Prostate gland (tissue), 2 donors: ENCODE measurements at places on chromosomes 6 and 20. TPM values are rescaled to one million over a fixed set of nuclear protein-coding genes. Genes with fewer than 3 reads are reported as not detected.
A peak's percentile ranks its signal among the peaks of the same experiment; 100 is the strongest.

DNA sequence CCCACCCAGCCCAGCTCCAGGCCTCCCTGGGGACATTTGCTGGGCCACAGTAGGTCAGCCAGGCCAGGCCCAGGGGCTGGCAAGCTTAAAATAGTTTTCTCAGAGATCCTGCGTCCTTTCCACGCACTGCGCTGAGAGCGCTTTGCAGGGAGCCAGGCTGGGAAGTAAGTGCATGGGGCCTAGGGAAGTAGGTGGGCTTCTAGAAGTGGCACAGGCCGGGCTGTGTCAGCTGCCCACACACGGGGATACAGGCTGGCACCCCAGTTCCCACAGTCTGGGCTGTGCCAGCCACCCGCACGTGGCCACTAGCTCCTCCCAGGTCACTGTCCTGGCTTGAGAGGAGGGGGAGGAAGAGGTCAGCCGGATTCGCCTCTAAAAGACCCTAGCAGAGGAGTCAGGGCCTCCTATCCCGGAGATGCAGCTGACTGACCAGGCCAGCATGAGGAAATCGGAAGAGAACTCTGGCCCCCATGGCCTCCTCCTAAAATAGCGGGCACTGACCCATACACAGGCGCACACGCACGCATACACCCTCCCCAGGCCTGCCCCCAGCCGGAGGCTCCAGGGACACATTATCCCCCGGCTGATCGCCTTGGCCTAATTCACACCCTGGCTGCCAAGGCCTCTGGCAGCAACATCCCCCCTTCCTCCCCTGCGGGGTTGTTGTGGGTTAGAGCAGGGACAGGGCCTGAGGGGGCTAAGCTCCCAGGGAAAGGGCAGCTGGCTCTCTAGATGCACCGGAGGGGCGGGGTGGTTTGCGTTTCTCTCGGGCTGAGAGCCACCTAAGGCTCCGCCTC, 5.4 kb downstream of the SLCO4A1 start:
- H3K4me1 ChIP-seq = peaks cover 11% of the 10 kb centered on the region
- no peak for DNase-seq
- H3K27ac ChIP-seq = no peak overlapping the region
- H3K27me3 ChIP-seq = no peaks in the 10 kb centered on the region
- H3K4me3 ChIP-seq = no peak overlapping the region

RNF39 gene
- 29.1 TPM for total RNA-seq

TRAPPC3L gene
- total RNA-seq = not detected

- H3K36me3 ChIP-seq = no peaks in the 10 kb centered on the region
- no peak overlapping the region for H3K27ac ChIP-seq
- H3K4me1 ChIP-seq = peaks cover 5% of the 10 kb centered on the region
- no peak overlapping the region for H3K4me3 ChIP-seq
Measured at GRCh38 chr6:136435101-136435500, 115.1 kb downstream of the MAP7 start.

GRCh38 chr6:28597217-28597835, 71.6 kb downstream of the GPX5 start:
- no peaks in the 10 kb centered on the region for H3K27me3 ChIP-seq
- no peak for DNase-seq
- H3K27ac ChIP-seq = no peak overlapping the region
- no peaks in the 10 kb centered on the region for H3K36me3 ChIP-seq
- no peak overlapping the region for H3K4me3 ChIP-seq

- H3K27ac ChIP-seq = no peak overlapping the region
- no peak overlapping the region for H3K4me3 ChIP-seq
- H3K4me1 ChIP-seq = no peaks in the 10 kb centered on the region
- H3K27me3 ChIP-seq = no peaks in the 10 kb centered on the region
- no peak for DNase-seq
Measured at GRCh38 chr20:24163506-24163905, 174.9 kb upstream of the GGTLC1 start.

- H3K4me1 ChIP-seq = peaks cover 2% of the 10 kb centered on the region
- H3K4me3 ChIP-seq = no peak overlapping the region
- H3K27me3 ChIP-seq = no peaks in the 10 kb centered on the region
- no peak overlapping the region for H3K27ac ChIP-seq
- no peaks in the 10 kb centered on the region for H3K36me3 ChIP-seq
Measured at GRCh38 chr6:154758125-154758524, 24.9 kb downstream of the SCAF8 start.

POU5F1 gene
- 21.5 TPM for total RNA-seq

- H3K27ac ChIP-seq = no peak overlapping the region
- no peaks in the 10 kb centered on the region for H3K27me3 ChIP-seq
- no peaks in the 10 kb centered on the region for H3K4me1 ChIP-seq
- H3K36me3 ChIP-seq = no peaks in the 10 kb centered on the region
- no peak for DNase-seq
Measured at GRCh38 chr6:81812401-81812800, 59.9 kb upstream of the TENT5A start.

RWDD2A gene
- total RNA-seq = 9.5 TPM

DNA sequence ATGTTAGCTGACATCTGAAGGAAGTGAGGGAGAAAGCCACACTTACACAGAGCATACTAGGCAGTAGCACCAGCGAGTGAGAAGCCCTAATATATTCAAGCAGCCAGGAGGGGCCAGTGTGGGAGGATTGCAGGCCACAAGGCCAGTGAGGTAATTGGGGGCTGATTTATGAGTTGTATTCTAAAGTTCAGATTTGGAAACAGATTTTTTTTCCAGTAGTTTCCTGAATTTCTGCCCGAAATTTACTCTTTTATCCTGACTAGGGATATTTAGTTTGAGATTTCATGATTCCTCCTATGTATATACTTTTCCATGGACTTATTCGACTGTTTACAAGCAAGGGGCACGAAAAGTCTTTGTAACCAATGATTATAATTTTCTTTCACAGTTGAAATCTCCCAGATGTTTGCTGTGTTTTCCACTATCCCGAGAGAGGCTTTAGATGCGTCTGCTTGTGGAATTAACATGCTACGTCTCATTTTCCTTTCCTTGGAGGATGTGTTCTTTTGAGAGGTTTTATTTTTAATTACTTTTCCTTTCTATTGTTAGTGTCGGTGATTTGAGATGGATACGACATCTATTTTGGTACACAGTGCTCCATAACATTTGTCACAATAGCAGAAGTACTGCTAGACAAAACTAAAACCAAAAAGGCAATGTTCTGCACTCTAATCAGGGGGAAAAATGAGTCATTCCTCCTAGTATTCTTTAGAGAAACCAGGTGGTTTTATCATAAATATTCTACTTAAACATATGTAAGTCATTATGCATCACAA, 356.3 kb upstream of the HSF2 start:
- H3K4me1 ChIP-seq = no peaks in the 10 kb centered on the region
- no peak for DNase-seq
- no peak overlapping the region for H3K4me3 ChIP-seq
- no peak overlapping the region for H3K27ac ChIP-seq
- H3K36me3 ChIP-seq = no peaks in the 10 kb centered on the region
- no peaks in the 10 kb centered on the region for H3K27me3 ChIP-seq

DNA sequence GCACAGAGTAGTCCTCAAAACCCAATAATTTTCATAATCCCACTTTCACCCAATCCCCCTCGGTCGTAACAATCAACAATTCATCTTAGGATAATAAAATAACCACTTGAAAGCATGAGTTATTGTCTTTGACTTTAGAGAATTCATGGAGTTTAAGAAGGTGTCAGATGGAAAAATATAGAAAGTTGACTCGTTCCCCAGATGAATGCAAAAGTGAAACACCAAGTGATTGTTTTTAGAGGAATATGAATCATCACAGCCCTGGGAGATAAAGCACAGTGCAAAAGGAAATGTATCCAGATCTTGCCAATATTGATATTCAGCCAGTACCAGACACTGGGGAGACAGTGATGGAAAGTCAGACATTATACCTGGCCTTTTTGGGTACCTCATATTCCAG, 860.5 kb downstream of the DHX35 start:
- H3K4me1 ChIP-seq = no peaks in the 10 kb centered on the region
- H3K27ac ChIP-seq = no peak overlapping the region
- no peaks in the 10 kb centered on the region for H3K36me3 ChIP-seq
- H3K4me3 ChIP-seq = no peak overlapping the region
- DNase-seq = no peak

MICB gene
- total RNA-seq = 5.5 TPM

DNA sequence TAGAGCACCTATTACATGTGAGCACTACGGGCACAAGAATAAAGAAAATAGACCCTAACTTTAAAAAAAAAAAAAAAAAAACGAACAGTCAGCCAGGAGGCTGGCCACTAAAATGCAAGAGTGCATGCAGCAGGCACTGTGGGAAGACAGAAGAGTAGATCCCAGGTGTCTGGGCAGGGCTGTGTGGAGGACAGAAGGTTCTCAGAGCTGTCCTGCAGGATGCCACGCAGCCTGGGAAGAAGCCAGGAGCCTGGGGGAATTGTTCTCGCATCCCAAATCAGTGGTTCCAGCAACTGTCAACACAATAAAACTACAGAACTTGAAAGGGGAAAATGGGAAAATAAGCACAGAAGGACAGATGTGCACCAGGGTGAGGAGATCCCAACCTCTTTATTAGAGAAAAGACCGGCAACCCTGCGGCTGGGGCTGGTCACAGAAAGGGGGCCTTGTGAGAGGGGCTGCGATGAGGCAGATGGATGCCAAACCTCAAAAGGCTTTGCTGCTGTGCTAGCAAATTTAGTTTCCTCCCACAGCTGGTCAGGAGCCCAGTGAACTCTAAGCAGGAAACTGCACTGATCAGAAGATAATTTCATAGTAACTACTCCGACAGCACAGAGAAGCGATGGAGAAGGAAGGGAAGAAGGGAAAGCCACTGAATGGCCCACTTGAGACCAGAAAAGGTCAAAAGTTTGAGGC, 30.9 kb downstream of the MAP3K5 start:
- H3K27ac ChIP-seq = peak overlapping the region; percentile 29
- no peaks in the 10 kb centered on the region for H3K36me3 ChIP-seq
- H3K27me3 ChIP-seq = no peaks in the 10 kb centered on the region
- no peak overlapping the region for H3K4me3 ChIP-seq
- peak; percentile 82 for DNase-seq

GRCh38 chr6:89941763-89942497, 47.7 kb downstream of the GJA10 start:
- peak overlapping the region; percentile 82 for H3K27ac ChIP-seq
- H3K27me3 ChIP-seq = no peaks in the 10 kb centered on the region
- no peak for DNase-seq
- H3K4me3 ChIP-seq = no peak overlapping the region
- no peaks in the 10 kb centered on the region for H3K36me3 ChIP-seq

LZTS3 gene
- total RNA-seq = 29.1 TPM

C4B gene
- 49.2 TPM for total RNA-seq

SEL1L2 gene
- 0.28 TPM for total RNA-seq
